T-helper 22 cell (primary cell): ENCODE measurements at places on chromosomes 12 and 14.

GRCh38 chr12:120836114-120836684 lies 68.0 kb downstream of the SPPL3 start:
- DNase-seq = no peak

GRCh38 chr14:71692496-71692895 lies 239.7 kb upstream of the RGS6 start:
- DNase-seq = no peak

- DNase-seq = no peak
Observed at GRCh38 chr12:124910561-124911478, 3.6 kb downstream of the UBC start.

DNA sequence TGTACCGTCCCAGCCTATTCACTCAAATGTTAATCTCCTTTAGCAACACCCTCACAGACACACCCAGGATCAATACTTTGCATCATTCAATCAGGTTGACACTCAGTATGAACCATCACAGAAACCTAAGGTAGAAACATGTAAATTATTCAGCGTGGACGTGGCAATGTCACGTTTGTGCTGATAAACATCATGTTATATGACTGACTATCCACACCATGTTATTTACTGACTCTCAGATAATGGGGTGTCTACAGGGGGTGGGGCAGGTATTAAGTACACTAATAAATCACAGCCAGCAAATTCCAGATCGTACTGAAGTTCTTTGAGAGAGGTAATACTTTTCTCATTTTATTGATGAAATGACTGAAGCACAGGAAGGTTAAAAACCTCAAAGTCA lies 280.0 kb downstream of the C12orf75 start:
- DNase-seq = no peak

- DNase-seq = no peak
Observed at GRCh38 chr14:33280646-33281045, 342.0 kb downstream of the NPAS3 start.

GRCh38 chr14:24060984-24061913 lies 9.4 kb downstream of the CARMIL3 start:
- no peak for DNase-seq

- no peak for DNase-seq
Observed at GRCh38 chr12:121632069-121632970, 6.0 kb downstream of the ORAI1 start.

DNA sequence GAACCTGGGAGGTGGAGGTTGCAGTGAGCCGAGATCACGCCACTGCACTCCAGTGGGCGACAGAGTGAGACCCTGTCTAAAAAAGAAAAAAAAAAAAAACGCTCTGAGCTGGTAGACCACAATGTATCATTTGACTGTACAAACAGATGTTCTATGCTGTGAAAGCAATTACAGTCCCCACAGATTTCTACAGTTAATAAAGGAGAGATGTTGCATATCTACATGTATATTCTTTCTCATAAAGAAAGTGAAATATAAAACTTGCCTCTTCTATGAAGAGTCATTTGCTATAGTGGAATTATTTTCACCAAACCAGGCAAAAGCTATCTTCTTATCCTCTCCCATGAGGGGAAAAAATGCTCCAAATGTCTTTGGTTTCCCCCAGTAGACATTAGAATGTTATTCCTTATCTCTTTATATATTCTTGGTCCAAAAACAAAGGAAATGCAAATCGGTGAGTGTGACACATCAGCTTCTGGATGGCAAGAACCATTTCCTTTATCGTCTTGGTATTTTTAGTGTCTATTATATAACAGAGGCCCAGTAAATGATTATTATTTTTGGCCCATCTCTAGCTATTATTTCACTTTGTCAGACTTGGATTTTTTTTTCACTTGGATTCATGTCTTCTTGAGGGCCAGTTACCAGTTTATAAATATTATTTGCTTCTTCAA lies 230.4 kb downstream of the SSPN start:
- no peak for DNase-seq

- no peak for DNase-seq
Observed at GRCh38 chr12:125314051-125314755, 249.0 kb downstream of the AACS start.

- DNase-seq = no peak
Observed at GRCh38 chr12:47755655-47756562, 2.8 kb downstream of the RAPGEF3 start.

GRCh38 chr14:90518069-90518940 lies 121.5 kb downstream of the CALM1 start:
- DNase-seq = no peak

- DNase-seq = no peak
Observed at GRCh38 chr12:80716696-80717469, at the start of gene MYF5. Gene MYF5, plus strand, starts transcription at chr12:80716912. Its CDS starts 152 bp downstream, at chr12:80717064.

DNA sequence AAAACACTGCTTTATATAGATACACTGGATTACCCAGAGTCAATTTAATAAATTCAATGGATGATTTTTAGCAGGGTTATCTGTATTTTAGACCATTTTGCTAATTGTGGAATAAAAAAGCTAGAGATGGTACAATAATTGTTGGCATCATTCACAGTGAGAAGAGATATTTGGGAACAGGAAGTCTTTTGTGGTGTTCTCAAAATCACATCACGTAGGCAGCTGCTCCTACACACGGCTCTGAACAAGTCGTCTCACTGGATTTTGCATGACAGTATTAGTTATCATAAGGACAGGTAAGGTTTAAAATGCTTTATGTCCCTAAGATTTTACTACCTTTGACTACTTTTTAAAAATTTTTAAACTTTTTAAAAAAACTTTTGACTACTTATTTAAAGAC lies 52.0 kb downstream of the PAPLN start:
- DNase-seq = no peak

DNA sequence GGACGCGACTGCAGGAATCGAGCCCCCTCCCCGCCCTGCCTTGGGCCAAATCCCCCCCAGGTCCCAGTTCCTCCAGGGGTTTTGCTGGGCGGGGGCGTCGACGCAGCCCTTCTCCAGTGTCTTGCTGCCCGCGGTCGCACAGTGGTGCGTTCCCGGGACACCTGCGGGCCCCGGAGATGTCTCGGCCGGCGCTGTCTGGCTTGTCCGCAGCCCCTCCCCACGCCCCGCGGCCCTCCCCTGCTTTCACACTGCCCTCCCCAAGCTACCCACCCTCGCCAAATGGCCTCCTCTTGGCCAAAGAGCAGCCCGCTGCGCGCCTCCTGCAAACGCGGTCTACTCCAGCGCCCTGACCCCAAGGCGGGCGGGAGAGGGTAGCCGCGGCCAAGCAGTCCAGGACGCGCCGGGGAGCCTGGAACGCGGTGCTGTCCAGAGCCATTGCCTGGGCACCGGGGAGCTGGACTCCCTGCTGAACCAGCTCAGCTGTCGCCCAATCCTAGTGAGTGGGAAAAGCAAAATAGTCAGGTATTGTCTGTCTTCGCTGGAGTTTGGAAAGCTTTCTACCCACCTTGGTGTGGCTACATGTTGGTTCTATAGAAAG lies 122.0 kb downstream of the AACS start:
- no peak for DNase-seq

- DNase-seq = no peak
Observed at GRCh38 chr12:101068836-101069235, 141.2 kb downstream of the SLC5A8 start.
